Urothelium cell line (cell line): ENCODE measurements at places on chromosomes 7 and 10.

DNA sequence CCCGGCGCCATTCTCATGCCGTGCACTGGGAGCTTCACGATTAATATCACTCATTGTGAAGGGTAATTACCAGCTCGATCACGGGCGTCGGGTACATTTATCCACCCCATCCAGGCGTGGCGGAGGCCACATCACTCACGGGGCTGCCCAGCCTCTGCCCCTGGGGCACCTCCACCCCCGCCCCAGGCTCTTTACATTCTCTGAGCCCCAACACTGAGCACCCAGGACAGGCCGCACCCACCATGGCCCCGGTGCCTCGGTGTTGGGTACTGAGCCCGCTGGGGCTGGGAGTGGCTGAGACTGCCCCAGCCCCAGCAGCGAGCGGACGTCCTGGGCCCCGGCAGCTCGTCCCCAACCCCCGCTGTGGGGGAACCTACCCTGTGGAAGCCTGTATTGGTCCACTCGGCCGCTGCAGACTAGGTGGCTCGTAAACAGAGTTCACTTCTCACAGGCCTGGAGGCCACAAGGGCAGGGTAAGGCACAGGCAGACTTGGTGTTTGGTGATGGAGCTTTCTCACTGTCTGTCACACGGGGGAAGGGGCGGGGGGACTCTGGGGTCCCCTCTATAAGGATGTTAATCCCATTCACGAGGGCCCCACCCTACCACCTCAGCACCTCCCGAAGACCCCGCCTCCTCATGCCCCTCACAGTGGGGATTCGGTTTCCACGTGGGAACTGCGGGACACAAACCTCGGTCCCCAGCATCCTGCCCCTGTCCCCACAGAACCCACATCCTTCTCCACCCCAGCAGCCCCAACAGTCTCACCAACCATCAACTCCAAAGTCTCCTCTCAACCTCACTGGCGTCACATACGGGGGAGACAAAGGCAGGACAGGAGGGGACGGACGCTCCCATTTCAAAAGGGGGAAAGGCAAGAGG is 184.1 kb downstream of the ELFN1 start:
- no peak for DNase-seq

DNA sequence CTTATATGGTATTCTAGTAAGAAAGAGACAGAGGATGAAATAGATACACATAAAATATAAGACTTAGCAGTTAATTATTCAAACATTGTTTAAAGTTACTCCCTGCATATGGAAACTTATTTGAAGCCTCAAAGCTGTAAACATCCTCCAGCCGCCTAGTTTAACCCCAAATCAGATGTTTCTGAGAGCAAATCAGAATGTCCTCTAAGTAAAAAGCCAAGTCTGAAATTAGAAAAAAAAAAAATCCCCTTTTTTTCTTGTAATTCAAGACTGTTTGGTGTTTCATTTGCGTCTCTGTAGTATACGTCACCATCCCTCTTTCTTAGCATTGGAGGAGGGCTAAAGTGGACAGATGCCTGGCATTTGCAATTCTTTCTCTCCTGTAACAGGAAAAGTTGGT is 46.4 kb downstream of the TMEM26 start:
- DNase-seq: no peak

- no peak for DNase-seq
Measured at GRCh38 chr10:117536866-117537435, 5.6 kb upstream of the EMX2 start.

GRCh38 chr10:70679498-70679897 is 7.2 kb downstream of the ADAMTS14 start:
- DNase-seq: no peak

DNA sequence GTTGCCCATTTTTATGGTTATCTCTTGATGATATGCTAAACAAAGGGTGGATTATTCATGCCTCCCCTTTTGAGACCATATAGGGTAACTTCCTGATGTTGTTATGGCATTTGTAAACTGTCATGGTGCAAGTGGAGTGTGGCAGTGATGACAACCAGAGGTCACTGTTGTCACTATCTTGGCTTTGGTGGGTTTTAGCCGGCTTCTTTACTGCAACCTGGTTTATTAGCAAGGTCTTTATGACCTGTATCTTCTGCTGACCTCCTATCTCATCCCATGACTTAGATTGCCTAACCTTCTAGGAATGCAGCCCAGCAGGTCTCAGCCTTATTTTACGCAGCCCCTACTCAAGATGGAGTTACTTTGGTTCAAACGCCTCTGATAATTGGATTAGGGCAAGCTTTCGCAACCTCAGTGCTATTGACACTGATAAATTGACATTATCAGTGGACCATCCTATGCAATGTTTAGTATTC is 36.9 kb downstream of the BAG3 start:
- no peak for DNase-seq

- DNase-seq: no peak
Measured at GRCh38 chr10:74892839-74893238, 66.4 kb downstream of the KAT6B start.

GRCh38 chr10:11719496-11720259 is 22.5 kb upstream of the ECHDC3 start:
- no peak for DNase-seq

- DNase-seq: no peak
Measured at GRCh38 chr7:108515630-108516029, 10.3 kb downstream of the PNPLA8 start.

DNA sequence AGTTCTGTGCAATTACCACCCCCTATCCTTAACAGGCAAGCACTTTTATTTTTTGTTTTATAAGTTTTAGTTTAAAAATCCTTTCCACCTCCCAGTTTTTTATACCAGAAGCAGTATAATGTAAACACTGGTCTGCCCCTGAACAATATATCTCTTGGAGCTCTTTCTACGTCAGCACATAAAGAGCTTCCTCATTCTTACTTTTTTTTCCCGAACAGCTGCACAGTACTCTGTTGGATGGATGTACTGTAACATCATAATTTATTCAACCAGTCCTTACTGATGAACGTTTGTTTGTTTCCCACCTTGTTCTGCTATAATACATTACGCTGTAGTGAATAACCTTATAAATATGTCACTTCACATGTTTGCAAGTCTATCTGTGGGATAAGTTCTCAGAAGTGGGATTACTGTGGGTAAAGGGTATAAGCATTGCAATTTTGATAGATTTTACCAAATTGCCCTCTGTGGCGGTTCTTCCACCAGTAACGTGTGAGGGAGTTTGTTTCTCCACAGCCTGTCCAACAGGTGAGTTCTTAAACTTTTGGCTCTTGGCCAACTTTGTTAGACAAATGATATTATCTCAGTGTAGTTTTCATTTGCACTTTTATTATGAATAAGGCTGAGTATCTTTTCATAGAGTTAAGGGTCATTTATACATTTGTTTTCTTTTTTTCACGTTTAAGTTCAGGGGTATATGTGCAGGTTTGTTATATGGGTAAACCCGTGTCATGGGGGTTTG is 32.8 kb downstream of the ADRA2A start:
- DNase-seq: no peak

DNA sequence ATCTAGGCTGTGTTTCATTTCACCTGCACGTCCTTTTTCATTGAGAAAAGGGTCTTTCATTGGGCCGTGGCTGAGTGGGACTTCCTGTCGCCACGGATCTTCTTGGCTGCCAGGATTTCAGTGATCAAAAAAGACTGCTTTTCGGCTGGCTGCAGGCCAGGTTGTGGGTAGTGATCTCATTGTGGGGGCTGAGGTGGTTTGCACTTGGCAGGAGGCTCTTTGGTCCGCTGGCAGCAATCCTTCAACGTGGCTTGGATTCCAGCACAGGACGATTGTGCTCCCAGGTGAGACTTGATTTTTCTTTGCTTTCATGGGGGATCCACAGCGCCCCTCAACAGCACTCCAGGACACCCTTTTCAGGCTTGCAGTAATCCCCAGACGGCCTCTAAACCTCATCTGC is 29.0 kb upstream of the ZNF273 start:
- DNase-seq: peak; percentile 79

GRCh38 chr10:124648738-124649137 is 95.4 kb downstream of the FAM53B start:
- peak; percentile 15 for DNase-seq

- DNase-seq: no peak
Measured at GRCh38 chr7:69189406-69189805, 408.9 kb upstream of the AUTS2 start.

GRCh38 chr7:34111031-34111430 is 205.7 kb downstream of the BMPER start:
- DNase-seq: no peak

DNA sequence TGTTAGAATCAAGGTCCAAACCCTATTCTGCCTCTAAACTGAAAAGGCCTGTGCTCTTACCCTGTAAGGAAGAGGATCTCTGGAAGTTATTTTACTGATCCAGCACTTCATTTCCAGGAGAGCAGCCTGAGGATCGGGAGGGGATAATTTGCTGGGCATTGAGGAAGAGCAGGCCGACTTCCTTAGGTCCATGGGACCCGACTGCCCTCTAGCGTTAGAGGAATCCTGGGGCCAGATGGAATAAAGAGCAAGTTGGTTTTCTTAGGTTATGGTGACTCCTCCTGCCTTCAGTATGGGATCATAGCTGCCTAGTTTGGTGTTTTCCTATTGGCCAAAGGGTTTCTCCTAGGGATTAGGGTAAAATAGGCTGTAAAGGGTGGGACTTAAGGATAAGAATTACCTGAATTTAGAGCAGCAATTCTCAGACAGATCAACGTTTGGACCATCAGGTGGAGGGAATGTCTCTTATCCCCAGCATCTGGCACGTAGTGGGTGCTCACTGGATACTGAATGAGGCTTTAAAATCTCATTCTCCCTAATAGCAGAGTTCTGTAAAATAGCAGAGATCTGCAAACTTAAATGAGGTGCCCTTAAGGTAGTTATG is 40.0 kb upstream of the SORBS1 start:
- peak; percentile 78 for DNase-seq

DNA sequence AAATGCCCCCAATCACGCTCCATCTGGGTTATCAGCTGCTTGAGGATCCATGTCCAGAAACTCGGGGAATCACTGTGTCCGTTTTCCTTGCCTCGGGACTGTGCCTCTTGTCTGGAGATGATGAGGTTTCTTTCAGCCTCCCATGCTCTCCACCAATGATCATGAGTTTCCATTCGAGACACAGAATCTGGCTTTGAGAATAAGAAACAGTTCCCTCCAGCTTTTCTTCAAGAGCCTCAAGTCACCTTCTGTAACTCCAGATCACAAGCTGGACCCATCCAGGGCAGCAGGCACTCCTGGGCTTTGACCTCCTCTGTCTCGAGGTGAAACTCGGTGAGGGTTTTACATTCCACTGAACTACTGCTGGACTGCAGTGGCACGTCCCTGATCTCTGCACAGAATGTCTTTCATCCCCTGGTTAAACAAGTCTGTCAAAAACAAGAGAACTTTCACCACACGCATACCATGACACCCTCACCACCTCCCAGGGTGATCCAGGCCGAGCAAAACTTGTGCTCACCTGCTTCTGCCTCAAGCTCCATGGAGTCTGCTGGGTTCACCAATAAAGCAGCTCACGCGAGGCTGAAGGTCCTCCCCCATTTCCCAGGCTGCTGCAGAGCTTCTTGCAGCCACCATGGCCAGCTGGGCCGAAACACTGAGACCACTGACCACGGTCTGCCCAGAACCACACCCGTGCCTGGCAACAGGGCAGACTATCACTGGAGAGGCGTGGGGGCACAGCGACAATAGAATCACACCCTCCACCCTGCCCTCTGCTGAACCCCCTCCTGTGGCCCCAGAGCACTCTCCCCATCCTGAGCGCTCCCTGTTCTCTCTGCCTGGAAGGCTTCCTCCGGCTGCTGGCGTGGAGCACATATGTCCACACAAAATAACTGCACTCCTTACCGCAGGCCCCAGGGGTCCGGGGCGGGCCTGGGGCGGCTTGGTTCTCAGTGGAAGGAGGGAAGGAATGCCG is 25.1 kb downstream of the MAT1A start:
- no peak for DNase-seq

DNA sequence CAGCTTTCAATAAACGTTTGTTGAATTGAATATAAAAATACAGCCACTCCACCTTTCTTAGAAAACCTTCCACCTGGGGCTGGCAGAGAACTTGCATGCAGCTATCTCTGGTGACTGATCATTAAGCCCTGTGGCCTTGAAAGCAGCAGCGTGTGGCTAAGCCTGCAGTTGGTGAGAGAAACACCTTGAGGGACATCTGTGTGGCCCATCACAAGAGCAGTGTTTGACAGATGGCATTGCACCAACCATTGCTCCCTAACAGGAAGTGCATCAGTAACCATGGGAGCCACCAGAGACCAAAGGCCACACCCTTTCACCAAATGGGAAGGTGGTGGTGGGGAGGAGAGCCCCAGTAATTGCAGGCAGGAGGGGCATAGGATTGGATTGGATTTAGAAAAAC is 22.4 kb downstream of the RHOBTB1 start:
- DNase-seq: no peak

DNA sequence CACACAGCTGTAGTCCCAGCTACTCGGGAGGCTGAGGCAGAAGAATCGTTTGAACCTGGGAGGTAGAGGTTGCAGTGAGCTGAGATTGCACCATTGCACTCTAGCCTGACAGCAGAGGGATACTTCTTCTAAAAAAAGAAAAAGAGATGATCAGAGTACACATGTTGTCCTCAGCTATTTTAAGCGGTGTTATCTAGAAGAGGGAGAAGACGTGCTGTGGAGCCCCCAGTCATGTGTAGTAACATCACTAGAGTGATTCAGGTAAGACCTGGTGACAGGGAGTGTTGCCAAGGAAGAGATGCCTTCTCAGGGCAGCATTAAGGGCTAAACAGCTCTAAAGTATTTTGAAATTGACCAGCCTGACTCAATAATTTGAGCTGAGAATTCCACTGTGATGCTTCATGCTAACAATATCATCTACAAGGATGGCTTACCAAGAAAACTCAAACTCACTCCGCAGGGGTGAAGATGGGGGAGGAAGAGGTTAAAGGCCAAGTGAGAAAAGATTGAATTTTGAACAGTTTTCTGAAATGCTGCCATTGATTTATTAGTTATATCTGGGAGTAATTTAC is 97.4 kb downstream of the KLF6 start:
- no peak for DNase-seq

GRCh38 chr7:156560696-156561095 is 79.9 kb upstream of the RNF32 start:
- no peak for DNase-seq

- DNase-seq: no peak
Measured at GRCh38 chr7:66958538-66959350, 36.6 kb downstream of the SBDS start.

- no peak for DNase-seq
Measured at GRCh38 chr7:94679358-94679757, 23.4 kb upstream of the SGCE start.
